ENCODE measurements at places on chromosomes 11 and 22.

DNA sequence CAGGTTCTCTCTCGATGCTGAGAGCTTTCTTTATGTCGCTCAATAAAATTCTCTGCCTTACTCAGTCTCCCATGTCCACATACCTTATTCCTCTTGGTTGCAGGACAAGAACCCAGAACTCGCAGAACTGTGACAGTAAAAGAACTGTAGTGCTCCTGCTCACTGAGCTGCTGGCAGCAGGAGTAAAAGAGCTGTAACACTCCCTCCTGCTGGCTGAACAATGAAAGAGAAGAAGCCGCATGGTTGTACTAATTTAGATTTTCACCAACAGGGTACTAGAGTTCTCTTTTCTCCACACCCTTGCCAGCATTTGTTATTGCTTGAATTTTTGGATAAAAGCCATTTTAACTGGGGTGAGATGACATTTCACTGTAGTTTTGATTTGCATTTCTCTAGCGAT is 433.2 kb downstream of the GUCY1A2 start:
- no peak for DNase-seq

DNA sequence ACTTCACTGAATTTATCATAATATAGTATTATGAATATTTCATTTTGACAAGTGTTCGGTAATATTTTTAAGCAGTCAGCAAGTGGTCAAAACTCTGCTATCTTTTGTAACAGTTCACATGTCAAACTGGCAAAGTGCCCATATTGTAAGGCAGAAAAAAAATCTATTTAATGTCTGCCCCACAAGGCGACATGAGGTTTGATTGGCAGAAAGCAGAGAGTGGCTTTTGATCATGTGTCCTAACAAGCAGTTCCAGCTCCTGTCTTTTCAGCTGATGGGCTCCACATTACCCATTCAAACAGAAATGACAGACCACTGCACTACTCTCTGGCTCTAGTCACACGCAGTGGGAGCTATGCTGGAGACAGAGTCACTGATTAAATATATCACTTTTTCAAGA is 59.0 kb downstream of the SOX6 start:
- DNase-seq, result no peak

DNA sequence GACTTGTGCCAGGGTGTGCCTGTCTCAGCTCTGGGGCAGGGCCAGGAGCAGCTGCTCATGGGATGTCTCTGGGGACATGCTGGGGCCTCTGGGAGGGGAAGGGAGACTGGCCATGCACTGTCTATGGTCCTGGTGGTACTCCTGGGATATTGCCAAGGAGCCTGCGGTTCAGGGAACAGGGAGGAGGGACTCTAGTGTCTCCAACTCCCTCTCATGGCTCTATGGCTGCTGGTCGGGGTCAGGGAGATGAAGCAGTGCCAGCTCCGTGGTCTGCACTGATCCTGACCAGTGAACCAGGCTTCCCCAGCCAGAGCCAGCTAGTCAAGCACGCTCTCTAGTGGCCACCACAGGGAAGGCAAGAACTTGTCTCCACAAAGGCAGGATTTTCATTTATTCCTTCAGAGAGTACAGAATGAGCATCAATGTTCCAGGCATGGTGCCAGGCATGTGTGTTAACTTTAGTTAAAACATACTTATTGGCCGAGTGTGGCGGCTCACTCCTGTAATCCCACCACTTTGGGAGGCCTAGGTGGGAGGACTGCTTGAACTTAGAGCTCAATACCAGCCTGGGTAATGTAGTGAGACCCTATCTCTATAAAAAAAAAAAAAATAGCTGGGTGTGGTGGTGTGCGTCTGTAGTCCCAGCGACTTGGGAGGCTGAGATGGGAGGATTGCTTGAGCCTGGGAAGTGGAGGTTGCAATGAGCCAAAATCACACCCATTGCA is 2.5 kb upstream of the BEST1 start:
- no peak for DNase-seq

GRCh38 chr11:34358728-34359547 is 1.1 kb upstream of the ABTB2 start:
- DNase-seq, result peak; percentile 76

DNA sequence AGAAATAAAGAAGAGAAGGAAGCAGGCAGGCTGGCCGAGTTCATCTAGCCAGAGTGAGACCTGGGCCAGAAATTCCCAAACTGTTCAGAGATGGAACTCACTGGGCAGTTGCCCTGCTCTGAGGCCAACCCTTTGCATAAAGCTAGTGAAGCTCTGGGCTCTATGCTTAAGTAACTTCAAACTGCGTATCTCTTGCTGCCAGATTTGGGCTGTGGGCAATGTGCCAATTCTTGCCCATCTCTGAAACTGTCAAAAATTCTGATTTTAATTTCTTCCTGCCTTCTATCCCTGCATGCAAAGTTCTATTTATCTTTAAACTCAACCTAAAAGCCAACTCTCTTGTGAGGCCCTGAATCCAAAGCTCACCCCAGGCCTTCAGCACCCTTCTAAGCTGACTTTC is 36.2 kb upstream of the HEPHL1 start:
- no peak for DNase-seq

GRCh38 chr11:96101146-96101545 is 177.2 kb upstream of the MTMR2 start:
- no peak for DNase-seq

GRCh38 chr11:328012-328411 is 7.4 kb upstream of the IFITM3 start:
- DNase-seq, result no peak

GRCh38 chr22:21025266-21025665 is 7.1 kb downstream of the SLC7A4 start:
- peak; percentile 51 for DNase-seq

DNA sequence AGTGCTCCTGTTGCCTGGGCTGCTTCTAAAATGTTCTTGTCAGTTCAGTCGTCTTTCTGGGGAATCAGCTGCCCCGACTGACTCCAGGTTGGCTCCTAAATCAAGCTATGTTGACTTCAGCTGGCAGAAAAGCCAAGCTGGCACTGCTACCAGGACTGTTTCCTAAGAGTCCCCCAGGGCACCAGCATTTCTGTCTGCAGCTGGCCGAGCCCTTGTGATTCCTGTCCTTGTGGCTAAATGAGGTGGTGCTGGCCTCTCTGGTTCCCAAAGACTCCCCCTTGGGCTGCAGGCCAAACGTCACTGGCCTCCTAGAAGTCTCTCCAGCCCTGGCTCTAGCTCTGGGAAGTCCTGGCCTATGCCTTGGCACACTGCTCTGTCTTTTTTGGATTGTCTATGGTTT is 31.1 kb downstream of the GRAMD1B start:
- DNase-seq, result no peak

DNA sequence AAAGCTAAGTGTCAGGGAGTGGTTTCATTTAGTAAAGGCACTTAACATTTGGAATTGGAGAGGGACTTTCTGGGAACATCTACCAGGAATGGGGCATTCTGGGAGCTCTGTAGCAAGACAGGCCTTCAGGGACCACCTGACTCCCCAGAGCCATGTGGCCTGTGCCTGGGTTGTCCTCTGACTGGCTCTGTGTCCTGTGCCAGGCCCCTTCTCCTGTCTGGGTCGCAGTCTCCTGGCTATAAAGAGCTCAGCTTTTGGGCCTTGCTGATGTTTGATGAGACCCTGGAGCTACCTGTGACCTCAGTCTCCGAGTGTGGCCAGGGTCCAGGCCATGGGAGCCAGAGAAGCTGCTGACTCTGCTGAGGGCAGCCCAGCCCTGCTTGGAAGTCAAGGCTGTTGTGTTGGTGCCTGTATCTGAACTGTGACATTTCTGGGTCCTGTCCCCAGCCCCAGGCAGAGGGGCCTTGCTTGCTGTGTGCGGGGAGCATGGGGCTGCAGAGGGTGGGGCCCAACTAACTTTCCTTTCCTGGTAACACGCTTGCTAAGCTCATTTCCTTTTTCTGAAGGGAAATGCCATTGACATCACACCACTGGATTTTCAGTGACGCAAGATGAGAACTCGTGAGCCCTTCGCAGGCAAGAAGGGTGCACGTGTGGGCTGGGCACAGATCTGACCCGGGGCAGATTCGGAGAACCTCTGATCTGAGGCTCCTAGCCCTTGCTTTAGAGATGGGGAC is 41.3 kb downstream of the LRRC32 start:
- no peak for DNase-seq

DNA sequence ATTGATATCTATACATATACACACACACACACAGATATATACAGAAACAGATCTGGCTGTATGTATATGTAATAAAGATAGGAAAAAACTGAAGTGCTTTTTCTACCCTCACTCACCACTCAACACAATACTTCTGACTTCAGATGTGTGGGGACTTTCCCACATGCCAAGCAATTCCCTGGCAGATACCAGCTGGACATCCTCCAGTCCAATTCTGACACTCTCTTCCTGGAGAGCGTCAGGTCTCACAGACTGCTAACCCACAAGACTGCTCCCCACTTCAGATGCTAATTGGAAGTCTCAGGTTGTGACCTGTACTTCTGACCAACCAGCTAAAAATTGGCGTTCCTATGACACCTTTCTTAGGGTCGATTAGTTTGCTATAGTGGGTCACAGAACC is 140.6 kb downstream of the ATG16L2 start:
- DNase-seq, result no peak

DNA sequence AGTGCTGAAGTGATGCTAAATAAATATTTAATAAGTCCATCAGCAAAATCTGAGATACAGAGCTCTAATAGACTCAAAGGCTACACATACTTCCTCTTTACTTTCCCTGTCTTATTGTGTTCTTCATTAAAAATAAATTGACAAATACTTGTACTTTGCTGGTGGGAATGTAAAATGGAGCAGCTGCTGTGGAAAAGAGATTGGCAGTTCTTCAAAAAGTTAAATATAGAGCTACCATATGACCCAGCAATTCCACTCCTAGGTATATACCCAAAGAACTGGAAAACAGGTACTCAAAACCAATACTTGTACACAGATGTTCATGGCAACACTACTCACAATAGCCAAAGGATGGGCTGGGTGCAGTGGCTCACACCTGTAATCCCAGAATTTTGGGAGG is 76.0 kb downstream of the RBFOX2 start:
- DNase-seq, result no peak

- no peak for DNase-seq
Measured at GRCh38 chr11:114812733-114813132, 134.4 kb downstream of the NXPE2 start.

All from RWPE2 (cell line).